ENCODE measurements at places on chromosomes 2 and 18.

DNA sequence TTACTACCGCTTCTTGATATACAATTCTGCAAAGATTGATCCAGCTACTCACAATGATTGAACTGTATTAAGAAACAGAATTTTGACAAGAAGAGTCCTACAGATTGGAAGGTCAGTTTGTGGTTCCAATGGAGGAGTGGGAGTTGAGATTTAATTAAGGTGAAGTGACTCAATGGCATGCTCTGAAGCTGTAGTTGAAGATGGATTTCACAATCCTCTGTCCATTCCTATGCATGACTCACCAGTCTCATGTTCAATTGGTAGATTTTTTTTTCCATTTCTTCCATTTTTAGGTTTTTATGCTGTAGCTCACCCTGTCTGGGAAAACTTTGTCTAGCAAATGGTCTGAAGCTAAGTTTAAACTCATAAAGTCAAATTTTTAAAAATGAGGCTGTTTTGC lies 83.3 kb downstream of the DPP4 start:
- no peak for DNase-seq

- DNase-seq: no peak
These were observed 29.1 kb downstream of the FAM178B start for GRCh38 chr2:96957244-96957643.

DNA sequence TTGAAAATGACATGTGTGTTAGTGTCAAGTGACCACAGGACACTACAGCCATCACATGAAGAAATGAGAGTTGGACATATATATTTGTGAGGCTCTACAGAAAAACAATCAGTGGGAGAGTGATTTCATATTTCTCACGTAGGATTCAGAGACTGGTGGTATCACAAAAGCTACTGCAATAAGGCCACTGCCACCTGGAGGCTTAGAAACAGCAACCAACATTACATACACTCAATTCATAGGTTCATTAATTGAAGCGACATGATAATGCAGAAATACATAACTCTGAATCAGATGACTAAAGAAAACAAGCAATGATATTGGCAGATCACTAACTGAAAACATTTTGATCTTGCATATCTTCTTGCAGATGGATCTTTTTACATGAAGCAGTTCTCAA lies 248.1 kb upstream of the KLHL14 start:
- no peak for DNase-seq

GRCh38 chr2:235394278-235394828 lies 99.5 kb upstream of the AGAP1 start:
- no peak for DNase-seq

- DNase-seq: peak; percentile 75
These were observed 22.4 kb downstream of the ARL6IP6 start for GRCh38 chr2:152740743-152741328.

GRCh38 chr2:11147263-11147662 lies 8.0 kb upstream of the SLC66A3 start:
- no peak for DNase-seq

DNA sequence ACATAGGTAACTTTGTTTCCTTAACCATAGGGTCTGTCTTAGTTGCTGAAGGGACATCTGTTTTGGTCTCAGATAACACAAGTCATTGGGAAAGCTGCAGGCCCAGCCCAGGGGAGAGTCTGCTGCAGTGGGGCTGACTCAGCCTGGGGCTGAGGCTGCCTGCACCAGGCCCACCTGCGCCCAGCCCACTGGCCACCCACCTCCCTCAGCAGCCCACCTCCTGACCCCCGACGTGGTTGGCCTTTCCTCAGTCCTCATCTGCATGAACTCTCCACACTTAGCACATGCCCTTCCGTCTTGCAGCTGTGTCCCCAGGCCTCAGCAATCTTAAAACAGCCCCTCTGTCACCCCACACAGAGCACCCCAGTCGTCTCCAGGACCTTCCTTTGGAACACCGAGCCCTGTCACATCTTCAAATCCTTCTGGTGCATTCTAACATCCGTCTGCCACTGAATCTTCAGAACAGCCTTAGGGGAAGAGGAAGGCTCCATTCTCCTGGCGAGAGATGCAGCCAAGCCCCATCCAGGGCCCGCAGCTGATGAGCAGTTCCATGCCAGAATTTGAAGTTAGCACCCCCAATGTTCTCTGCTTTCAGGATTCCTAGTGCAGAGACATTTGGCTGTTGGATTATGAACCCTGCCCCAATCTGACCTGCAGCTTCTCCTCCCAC lies 231.4 kb downstream of the SEPTIN10 start:
- no peak for DNase-seq

DNA sequence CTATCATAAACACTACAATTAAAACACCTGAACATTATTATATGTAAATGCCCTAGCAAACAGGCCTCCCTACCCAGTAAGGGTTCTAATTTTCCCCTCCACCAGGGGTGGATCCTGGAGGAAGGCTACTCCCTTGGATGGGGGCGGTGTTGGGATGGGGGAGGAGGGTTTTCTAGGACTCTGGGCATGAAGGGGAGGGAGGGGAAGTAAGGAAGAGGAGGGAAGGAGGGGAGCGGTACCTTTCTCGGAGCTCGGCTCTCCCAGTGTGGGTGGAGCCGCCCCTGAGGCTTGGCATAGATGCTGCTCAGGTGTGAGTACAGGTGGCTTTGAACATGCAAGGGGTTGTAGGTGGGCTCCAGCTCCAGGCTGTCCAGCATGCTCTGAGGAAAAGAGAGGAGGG lies 5.4 kb downstream of the DOK1 start:
- DNase-seq: no peak

DNA sequence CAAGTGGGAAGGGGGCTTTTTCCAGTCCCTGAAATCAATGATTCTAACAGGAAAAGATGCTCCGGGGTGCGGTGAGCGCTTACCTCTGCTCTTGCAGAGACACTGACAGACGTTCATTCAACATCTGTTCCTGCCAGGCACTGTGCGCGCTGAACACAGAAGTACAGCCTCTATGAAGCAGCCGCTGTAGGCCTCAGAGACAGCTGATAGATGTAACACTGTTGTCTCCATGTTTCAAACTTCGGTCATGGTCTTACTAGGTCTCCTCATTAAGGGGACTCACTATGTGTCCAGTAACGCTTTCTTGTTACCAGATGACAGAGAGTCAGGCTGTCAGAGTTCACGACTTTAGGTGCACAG lies 649 bp upstream of the CLIP4 start:
- DNase-seq: no peak

DNA sequence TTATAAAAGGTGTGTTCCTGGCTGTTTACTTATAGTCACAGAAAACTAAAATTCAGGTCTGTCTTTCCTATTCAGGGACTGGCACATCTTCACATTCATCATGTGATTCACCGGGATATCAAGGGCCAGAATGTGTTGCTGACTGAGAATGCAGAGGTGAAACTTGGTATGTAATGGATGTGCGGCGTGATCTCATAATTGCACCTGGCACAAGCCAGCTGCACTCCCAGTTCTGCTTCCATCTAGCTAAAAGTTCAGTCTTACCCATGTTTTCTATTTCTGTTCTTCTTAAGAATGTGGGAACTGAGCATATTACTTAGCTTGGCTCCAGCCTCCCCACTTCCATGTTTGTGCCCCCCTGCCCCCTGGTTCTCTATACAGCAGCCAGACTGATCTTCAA lies 131.9 kb downstream of the MAP4K4 start:
- no peak for DNase-seq

DNA sequence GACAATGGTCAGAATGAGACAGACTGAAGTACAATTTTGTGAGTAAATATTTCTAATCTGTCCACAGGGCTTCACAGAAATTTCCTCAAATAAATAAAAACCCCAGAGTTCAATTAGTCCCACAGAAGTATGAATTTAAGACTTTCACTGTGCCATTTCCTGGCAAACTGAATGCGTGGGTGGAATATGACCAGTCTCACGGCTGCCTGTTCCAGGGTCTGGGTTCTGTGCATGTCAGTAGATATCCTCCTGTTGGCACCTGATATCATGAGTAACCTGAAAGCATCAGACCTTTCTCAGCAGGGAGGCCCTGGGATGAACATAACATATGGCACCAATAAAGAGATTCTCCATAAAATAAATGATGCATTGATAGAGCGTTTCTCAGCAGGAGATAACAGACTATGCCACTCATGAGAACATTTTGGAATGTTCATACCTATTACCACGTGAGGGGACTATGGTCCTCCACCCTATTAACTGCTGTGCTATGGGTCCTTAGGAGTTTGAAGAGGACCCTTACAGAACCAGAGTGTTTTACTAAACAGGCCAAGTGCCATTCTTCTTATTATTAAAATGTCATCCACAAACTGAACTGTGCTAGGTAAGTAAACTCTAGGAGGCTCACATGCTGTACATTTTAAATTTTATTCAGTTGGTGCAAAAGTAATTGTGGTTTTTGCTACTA lies 10.6 kb upstream of the MALL start:
- DNase-seq: no peak

DNA sequence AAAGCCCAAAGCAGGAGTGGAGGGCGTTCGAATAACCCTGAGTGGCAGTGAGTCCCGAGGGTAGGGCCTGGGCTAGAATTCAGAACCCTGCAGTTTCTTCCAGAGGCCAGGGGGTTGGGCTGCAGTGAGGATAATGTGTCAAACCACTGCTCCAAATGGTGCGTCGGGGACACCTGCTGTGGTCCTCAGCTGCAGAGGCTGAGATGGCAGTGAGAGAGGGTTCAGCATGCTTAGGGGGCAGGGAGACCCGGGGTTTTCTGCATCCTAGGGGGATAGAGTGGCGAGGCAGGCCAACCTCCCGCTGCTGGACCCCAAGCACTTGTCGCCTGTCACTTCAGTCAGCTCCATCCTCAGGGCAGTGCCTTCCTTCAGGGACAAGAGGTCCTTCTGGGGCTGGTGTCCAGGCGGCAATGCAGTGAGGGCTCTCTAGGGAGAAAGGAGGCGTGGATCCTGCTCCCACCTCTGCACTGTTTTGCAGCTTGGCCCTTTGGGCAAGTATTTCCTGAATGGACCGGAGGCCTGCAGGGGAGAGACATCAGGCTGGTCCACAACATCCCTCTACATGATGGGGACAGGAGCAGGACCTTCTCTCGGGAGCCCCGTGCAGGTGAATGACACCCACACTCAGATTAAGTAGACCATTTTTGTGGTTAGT lies 8.4 kb upstream of the NTSR2 start:
- DNase-seq: no peak

- no peak for DNase-seq
These were observed 255.4 kb downstream of the AGAP1 start for GRCh38 chr2:235749121-235749770.

DNA sequence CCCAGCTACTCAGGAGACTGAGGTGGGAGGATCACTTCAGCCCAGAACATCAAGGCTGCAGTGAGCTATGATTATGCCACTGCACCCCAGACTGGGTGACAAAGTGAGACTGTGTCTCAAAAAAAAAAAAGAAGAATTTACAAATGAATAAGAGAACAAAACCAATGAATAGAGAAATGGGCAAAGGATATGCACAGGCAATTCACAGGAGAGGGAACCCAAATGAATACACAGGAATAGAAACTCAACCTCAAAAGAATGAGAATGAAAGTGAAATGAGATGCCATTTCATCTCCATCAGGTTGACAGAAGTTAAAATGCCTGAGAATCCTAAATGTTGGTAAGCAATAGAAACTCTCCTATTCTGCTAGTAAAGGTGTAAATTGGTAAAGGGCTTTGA lies 40.2 kb downstream of the CFAP221 start:
- DNase-seq: no peak

DNA sequence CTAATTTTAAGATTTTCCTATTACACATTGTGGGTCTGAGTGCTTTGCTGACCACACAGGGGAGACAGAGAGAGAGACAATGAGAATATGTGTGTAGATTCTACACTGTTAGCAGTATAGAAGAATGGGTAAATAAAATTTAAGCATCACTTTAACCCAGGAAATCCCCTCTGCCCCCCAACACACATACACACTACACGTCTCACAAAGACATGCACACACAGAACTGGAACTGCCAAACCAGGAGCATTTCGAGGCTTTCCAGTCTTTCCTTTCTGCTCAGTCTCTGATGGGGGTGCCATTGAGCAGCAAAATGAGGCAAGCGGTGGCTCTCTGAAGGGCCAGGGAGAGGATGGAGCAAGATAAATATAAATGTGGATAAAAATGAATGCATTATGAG lies 2.5 kb downstream of the MERTK start:
- DNase-seq: no peak

GRCh38 chr2:239008677-239009588 lies 161.0 kb downstream of the TWIST2 start:
- no peak for DNase-seq

DNA sequence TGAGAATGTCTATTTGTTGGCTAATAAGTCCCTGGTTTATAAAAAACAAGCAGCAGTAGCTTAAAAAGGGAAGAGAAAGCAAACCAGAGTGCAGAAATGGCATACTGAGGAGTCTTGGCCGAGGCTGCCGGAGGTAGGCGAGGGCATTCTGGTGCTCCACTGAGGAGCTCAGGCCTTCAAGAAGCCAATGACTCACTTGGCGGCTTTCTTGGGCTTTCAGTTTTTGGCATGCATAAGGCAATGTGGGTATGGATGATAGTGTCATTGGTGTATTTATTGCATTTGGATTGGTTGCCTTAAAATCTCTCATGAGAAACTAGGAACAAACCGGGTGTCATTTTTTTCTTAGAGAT lies 119.6 kb upstream of the ARL5A start:
- DNase-seq: peak; percentile 2

DNA sequence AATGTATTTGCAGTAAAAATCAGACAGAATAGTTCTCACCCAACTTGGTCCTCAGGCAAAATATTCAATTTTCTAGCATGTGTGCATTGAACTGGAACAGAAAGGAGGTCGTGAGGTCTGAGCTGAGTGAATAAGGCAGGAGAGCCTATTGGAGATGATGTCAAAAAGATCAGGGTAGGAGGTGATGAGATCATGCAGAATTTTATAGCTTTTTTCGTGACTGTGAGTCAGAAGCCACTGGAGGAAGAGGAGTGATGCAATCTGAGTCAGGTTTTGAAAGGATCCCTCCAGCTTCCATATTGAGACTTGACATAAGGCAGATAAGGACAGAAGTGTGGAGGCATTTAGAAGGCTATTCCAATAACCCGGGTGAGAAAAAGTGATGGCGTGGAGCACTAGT lies 299.5 kb upstream of the SOX11 start:
- no peak for DNase-seq

- DNase-seq: no peak
These were observed 1543.5 kb upstream of the ACVR2A start for GRCh38 chr2:146301287-146301686.

GRCh38 chr2:136718273-136718672 lies 47.1 kb upstream of the THSD7B start:
- no peak for DNase-seq

DNA sequence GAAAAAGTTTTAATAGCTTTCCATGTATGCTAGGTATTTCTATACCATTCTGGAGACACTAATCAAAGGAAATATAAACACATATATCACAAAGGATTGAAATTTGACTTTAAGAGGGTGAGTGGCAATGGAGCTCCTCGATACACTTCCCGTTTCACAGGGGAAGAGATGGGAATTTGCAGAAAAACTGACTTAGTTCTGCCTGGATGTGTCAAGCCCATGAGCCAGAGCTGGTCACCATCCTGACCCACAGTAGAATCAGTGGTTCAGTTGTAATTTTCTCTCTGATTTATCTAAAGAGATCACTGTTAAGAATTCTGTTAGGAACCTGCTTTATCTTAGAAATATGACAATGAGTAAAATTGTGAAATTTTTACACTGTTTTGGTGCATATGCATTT lies 34.2 kb downstream of the PLCL1 start:
- no peak for DNase-seq

GRCh38 chr2:54866868-54867267 lies 143.4 kb downstream of the EML6 start:
- no peak for DNase-seq

GRCh38 chr2:119487434-119488244 lies 36.6 kb downstream of the SCTR start:
- DNase-seq: no peak

- DNase-seq: no peak
These were observed 46.8 kb upstream of the NCK2 start for GRCh38 chr2:105697781-105698449.
